ENCODE measurements at places on chromosomes 6 and 20.

DNA sequence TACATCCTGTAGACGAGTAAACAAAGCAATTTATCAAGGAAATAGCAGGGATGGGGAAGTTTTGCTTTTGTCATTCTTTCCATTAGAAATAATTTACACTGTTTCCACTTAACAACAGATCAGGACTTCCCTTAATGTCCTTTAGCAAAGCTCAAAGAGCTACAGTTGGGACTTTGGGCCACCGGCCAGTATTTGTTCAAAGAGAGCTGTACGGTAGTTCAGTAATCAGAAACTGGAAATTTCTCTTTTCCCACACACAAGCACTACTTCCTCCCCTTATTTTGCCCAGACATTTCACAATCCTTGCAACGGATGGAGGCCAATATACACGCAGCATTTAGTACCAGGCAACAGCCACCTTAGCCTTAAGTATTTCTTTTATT lies 12.1 kb upstream of the HINT3 start:
- no peak for DNase-seq

DNA sequence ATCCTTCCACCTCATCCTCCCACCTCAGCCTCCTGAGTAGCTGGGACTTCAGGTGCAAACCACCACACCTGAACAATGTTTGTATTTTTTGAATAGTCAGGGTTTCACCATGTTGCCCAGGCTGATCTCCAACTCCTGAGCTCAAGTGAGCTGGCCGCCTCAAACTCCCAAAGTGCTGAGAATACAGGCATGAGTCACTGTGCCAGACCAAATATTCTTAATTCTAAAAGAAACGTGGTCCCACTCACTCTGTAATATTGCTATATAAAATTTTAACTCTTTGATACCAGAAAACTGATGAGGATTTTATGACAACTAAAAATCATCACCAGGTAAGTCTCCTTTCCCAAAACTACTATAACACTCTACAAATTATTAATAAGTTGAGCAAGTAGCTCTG lies 716.8 kb upstream of the GJE1 start:
- no peak for DNase-seq

GRCh38 chr6:73942592-73943186 lies 246.7 kb downstream of the CD109 start:
- DNase-seq: no peak

DNA sequence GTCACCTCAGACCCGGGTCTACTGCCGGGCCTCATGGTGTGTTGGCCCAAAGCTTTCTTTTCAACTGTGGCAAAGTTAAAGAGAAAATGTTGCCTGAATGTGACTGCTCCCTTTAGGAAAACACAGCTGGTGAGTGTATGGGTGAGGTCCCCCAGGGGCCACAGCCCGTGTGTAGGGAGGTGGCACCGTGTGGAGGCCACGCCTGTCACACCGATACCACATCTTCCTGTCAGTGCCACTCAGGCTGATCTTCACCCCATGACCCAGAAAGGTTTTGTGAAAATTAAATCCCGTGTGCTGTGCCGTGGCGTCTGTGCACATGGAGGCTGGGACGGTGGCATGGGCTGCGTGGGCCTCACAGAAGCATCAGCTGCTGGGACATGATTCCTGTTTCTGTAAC lies 10.7 kb upstream of the ADRM1 start:
- DNase-seq: no peak

GRCh38 chr20:54168961-54169862 lies 4.6 kb downstream of the CYP24A1 start:
- no peak for DNase-seq

GRCh38 chr20:19978511-19979210 lies 38.5 kb upstream of the NAA20 start:
- no peak for DNase-seq

DNA sequence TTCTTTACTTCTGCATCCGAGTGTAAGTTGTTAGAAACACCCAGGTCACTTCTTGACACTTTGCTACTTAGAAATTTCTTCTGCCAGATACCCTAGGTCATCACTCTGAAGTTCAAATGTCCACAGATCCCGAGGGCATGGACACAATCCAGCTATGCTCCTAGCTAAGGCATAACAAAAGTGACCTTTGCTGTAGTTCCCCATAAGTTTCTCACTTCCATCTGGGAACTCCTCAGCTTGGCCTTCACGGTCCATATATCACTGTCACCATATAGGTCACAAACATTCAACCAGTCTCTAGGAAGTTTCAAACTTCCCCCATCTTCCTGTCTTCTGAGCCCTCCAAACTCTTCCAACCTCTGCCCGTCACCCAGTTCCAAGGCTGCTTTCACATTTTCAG lies 65.3 kb downstream of the IRF4 start:
- DNase-seq: no peak

GRCh38 chr20:36199345-36200257 lies 36.7 kb upstream of the AAR2 start:
- DNase-seq: peak; percentile 81

- DNase-seq: no peak
Observed at GRCh38 chr6:73236144-73236750, 11.0 kb upstream of the KHDC1L start.

- no peak for DNase-seq
Observed at GRCh38 chr6:3359973-3360726, 96.7 kb downstream of the SLC22A23 start.

- no peak for DNase-seq
Observed at GRCh38 chr6:169158174-169158573, 95.5 kb downstream of the THBS2 start.

DNA sequence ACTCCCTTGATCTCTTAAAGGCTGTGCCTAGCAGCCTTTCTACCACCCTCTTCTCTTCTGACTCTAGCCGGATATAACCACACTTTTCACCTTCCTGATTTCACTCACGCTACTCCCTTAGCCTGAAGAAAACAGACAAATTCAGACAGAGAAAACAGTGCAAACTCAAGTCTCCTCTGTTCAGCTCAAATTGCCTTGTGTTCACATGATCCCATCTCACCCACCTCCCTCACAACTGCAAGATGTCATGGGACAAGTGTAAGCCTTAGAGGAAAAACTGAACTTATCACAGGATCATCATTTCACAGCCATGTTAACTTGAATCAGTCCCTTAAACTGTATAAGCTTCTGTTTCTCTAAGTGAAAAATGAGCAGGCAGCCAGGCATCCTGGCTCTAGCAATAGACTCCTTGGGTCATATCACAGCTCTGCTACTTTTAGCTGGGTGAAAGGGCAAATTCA lies 66.5 kb upstream of the TENT5A start:
- DNase-seq: no peak

- DNase-seq: no peak
Observed at GRCh38 chr6:16511040-16511660, 250.1 kb downstream of the ATXN1 start.

DNA sequence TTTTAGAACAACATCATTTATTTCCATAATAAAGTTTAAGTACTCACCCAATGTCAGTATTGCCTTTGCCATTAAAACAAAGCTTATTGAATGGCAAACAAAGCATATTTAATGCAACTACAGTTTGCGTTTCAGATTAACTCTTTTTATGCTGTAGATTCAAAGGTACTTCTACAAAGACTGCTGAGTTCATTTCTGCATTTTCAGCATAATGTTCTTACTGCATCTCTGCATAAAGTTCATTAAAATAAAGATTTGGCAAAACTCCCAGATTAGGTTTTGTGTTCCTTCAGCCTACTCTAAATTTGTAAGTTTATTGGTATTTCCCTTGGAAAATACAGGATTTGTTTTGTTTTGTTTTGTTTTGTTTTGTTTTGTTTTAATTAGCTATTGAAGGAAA lies 359.4 kb downstream of the ADGRB3 start:
- DNase-seq: no peak

DNA sequence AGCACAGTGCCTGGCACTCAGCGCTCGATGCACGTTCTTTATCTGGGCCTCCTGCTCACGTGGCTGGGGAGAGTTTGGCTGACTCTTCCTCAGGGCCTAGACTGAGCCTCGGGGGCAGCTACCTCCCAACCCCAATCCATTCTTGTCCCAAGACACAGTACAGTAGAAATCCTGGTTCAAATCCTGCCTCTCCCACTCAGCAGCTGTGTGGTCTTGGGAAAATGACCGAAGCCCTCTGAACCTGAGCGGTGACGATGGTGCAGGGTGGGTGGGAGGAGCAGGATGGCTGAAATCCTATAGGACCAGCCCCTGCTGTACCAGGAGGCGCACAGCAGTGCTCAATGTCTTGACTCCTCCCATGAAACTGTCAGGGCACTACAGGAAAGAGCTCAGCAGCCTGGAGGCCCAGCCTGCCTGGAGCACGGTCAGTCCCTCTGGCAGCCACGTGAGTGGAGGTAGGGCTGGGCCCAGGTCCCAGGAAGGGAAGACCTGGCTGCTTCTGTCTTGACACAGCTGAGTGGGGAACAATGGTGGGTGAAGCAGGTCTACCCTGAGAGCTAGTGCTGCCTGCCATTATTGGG lies 31.5 kb downstream of the PDRG1 start:
- DNase-seq: no peak

DNA sequence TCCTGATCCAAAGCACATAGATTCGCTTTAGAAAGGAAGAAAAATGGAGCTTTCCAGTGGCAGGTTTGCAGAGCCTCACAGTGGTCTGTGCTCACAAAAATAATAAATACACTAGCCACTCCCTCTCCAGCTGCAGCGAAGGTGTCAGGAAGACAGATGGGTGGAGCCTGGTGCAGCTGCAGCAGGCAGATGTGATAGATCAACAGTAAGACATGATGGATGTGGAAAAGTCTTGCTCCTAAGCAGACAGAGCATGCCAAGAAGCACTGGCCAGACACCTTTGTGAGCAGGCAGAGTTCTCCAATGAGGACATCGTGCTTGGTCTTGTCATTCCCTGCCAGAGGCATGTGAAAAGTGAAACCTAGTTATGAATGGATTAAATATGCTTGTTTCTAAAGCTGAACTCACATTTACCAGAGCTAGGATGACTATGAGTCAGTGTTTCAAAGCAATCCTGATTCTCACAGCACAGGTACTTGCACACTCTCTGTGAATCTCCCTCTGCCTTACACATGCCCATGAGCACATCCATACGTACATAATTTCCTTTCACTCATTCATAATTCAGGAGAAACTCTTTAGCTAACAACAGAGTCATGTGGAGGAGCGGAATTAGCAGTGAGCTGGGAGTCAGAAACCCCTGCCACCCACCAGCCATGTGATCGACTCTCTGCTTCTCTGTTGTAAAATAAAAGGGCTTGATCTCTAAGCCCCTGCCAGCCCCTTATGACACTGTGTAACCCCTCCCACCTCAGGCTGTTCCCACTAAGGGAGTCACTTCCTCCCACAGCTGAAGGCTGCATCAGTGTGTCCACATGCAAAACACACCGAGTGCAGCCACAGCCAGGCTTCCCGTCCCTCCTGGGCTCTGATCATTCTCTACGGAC lies 111.2 kb downstream of the SCML4 start:
- DNase-seq: no peak

DNA sequence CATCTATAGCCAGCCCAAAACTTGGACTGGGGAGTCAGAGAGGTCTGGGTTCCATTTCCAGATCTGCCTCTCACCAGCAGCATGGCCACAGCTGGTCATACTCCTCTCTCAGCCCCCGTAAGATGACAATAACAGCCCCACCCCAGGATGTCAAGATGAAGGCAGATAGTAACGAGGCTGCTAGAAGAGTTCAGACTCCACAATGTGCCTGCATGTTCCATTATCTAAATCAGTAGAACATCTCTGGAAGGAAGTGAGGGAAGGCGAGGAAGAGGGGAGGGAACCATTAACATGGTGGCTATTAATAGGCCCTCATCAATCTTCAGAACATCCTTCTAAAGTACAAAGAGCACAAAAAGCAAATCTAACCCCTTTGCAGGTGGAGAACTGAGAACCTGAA lies 98.0 kb upstream of the KCNG1 start:
- no peak for DNase-seq

DNA sequence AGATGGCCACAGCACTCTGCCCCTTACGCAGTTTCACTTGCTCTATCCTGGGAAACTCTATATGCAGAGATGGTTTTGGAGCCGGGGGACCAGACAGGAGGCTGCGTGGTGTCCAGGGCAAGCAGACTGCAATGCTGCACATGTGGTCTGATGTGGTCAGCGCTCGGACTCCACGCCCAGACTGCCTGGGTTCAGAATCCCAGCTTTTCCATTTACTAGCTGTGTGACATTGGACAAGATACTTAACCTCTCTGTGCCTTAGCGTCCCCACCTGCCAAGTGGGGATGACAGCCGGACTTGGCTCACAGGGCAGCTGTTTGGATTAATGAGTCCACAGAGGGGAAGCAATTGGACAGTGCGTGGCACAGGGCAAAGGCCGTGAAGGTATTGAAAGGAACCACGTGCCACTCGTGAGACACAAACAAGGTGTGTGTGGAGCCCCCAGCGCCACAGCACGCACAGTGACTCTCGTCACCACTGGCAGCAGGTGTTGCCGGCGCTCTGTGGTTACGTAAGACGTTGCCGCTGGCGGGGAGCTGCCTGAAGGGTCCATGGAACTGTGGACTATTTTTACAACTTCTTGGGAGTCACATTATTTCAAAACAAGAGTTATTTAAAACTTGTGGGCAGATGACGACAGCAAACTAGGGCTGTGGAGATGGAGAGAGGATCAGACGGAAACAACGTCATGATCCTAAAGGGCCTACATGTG lies 201.4 kb downstream of the PREX1 start:
- no peak for DNase-seq

- DNase-seq: no peak
Observed at GRCh38 chr6:29797135-29797534, 30.5 kb upstream of the HLA-G start.

DNA sequence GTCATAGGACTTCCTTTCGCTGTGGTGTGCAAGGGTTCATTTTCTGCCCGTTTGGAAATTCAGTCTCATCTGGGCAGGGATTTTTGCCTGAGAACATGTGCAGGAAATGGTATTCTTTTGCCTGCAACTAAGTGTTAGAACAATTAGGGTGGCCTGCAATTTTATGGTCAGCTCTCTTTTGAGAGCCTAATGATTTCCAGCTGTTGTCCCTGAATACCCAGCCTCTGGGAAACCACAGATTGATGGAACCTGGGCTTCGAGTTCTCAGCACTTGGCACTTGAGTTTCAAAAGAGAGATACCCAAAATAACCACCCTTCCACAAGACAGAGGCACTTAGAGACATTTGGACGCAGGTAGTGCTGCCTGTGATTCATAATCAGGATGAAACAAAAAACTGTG lies 217.2 kb upstream of the FOXA2 start:
- DNase-seq: no peak

DNA sequence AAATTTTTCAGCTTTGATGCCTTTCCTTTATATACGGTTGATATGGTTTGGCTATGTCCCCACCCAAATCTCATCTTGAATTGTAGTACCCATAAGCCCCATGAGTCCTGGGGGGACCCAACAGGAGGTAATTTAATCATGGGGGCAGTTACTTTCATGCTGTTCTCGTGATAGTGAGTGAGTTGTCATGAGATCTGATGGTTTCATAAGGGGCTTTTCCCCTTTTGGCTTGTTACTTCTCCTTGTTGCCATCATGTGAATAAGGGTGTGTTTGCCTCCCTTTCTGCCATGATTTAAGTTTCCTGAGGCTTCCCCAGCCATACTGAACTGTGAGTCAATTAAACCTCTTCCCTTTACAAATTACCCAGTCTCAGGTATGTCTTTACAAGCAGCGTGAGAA lies 66.8 kb downstream of the ARHGAP18 start:
- DNase-seq: no peak

DNA sequence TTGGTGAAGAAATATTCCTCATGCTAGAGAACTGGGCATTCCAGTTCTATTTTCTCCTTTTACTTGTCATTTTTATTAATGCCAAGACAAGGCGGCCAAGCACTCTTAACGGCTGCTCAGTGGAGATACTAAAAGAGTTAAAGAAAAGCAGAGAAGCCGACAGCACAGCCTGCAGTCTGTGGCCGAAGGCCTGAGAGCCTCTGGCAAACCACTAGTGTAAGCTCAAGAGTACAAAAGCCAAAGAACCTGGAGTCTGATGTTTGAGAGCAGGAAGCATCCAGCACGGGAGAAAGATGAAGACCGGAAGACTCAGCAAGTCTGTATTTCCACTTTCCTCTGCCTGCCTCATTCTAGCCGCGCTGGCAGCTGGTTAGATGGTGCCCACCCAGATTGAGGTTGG lies 167.1 kb upstream of the FUT9 start:
- DNase-seq: no peak

Measured in GM13976 (cell line).